ENCODE measurements at places on chromosomes 1 and 21.

DNA sequence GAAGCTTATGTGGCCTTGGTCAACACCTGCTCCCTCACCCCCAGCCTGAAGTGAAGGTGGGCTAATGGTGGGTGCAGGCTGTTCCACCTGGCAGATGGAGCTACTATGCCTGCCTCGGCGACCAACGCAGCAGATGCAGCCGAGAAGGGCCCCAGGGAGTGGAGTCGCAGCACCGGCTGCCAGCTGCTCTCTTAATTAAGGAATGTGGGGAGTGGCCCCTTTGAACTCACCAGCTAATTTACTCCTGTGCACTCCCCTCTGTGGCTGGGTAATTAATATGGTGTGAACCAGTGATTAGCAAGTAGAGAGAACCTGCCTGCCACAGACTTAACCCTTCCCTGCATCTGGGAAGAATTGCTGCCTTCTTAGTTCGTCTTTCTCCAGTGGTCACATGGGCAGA, 3.3 kb upstream of the SLAMF8 start:
- DNase-seq: no peak

- DNase-seq: no peak
Measured at GRCh38 chr1:109522026-109522425, 12.5 kb upstream of the AMIGO1 start.

DNA sequence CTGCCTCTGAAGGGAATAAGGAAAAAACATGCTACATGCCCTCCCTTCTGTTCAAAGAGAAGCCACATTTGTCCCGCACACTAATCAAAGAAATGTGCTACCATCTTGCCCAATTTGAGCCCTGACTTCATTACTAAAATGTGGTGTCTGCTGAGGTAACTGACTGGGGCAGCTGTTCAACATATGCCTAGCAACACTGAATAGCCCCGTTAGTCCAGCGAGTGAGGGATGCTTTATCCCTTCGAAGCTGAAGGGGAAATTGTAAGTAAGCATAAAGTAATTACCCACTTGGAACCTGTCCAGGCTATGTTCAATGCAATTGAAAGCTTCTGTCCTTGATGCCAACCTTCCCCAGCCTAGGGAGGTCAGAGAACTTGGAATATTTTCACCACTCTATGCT, 310.6 kb downstream of the SEC16B start:
- no peak for DNase-seq

- no peak for DNase-seq
Measured at GRCh38 chr1:77375541-77375940, 93.7 kb downstream of the AK5 start.

DNA sequence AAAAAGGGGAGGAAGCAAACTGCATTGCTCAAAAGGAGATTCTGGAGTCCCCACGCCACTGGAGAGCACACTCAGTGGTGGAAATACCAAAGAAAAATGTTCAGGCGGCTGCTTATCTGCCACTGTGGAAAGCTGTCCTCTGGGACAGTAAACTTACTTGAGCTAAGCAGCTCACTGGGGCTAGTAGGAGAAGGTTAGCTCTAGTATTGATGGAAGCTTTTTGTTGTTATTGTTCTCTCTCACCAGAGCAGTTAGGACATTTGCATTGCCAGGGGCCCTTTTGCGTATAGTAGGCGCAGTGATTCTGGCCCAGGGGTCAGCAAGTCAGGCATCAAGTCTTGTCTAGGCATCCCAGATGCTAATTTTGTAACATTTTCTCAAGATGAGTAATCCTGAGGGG, 15.6 kb downstream of the BACE2 start:
- no peak for DNase-seq

DNA sequence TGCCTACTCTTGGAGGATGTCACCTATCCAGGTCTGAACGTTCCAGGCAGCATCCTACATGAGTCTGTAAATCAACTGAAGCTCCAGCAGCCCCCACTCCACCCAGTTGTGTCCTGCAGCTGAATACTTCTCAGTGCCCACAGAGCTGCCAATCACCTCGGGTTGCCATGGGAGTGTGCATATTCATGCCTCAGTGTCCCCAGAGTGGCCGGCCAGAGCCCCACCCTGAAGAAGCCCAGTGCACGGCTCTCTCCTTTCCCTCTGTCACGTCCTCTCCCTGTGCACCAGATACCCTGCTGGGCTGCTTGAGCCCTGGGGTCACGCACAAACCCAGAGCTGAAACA, 16.1 kb upstream of the GSTM4 start:
- DNase-seq: no peak

GRCh38 chr1:117661027-117661426, 55.2 kb downstream of the TENT5C start:
- DNase-seq: no peak

- no peak for DNase-seq
Measured at GRCh38 chr1:224523676-224524075, 89.1 kb upstream of the WDR26 start.

DNA sequence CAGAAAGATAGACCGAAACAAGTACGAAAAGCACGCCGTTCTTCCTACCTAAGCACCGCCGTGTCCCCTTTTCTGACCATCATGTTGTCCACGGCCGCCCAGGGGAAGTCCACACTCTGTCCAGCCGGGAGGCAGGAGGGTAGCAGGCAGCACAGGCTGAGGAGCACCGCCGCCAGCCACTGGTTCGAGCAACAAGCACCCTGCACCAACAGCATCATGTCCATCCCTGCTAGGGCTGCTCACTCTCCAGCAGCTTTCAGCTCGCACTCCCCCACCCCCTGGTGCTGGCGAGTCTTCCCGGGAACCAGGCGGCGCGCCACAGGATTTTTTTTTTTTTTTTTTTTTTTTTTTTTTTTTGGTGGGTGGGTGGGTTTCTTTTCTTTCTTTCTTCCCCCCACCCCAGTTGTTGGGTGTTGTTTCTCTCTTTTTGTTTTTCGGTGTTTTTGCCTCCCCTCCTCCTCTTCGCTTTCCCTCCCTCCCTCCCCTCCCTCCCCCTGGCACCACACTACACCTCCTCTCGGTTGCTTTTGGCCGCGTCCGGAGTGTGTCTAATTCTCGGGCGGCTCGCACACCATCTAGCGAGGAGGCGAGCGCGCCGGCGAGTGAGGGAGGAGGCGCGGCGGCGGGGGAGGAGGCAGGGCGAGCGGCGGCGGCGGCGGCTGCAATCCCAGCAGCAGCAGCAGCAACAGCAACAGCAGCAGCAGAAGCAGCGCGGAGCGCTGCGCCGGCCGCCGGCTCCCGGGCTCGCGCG, at the start of gene NEGR1:
TSS of gene NEGR1 (minus strand) at position 269 of the 751 bp plus-strand sequence.
- DNase-seq: peak; percentile 71

GRCh38 chr1:23554481-23555269, 4.6 kb downstream of the ID3 start:
- DNase-seq: no peak

GRCh38 chr1:180235077-180235501, 5.0 kb downstream of the LHX4 start:
- DNase-seq: no peak

DNA sequence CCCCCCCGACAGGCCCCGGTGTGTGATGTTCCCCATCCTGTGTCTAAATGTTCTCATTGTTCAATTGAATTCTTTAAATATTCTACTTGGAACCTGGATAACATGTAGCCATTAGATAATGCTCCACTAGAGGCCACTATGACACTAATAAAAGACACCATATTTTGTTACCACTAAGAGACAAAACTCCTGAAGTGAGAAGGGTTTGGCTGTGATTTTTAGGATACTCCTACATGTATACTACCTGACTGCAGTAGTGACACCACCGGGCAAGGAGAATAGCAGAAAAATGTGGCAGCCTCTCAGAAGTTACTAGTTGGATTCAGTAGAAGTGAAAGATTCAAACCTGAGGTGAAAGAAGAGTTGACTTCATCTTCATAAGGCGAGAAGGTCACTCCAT, 36.0 kb downstream of the F5 start:
- no peak for DNase-seq

DNA sequence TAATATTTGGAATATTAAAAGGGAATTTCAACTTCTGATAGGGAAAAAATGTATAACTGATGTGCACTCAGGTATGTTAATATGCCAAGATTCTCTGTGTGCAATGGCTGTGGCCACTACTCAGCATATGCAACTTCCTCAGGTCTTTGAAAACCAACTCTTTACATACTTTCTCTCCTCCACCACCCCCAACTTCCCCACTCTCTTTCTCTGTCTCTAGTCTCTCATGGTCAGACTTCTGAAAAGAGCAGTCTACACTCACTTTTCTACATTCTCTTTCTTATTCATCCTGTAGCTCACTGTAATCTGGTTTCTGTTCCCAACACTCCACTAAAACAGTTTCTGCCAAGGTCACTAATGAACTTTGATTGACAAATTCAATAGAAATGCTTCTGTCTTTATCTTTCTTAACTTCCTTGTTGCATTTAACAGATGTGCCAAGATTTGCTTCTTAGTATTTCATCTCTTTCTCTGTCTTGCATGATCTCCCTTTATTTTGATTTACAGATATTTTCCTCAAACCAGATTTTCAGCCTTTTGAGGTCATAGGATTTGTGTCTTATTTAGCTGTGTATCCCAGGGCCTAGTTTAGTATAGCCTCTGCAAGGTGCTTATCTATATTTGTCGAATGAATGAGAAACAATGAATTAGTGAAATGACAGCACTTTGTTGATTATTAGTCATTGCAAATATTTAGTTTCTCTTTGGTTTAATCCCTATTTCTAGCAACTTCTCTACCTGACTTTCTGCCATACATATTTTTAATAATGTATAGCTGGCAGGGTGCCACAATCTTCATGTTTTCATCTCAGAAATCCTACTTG, 168.9 kb downstream of the LMO4 start:
- no peak for DNase-seq

DNA sequence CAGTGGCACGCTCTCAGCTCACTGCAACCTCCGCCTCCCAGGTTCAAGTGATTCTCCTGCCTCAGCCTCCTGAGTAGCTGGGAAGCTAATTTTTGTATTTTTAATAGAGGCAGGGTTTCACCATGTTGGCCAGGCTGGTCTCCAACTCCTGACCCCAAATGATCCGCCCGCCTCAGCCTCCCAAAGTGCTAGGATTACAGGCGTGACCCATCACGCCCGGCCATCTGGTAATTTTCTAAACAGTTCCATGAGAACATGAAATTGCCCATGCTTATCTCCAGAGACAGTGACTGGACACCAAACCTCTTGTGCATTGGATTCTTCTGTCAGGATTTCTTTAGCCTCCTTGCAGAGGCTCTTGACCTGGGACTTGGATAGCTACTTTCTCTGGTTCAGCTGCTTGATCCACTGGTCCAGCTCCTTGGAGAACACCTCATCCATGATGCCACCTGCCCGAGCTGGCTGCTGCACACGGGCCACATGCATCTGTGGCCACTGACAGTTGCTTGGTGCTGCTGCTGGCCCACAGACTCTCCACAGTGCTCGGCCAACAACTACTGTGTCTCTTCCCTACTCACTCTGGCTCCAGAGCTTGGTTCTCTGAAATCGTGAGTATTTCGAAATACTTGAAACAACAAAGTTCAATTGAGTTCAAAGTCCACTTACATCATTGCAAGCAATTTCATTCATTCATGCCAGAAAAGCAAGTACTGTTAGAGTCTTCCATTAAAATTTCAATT, 40.0 kb upstream of the CTPS1 start:
- DNase-seq: peak; percentile 48

GRCh38 chr1:226939438-226940028, 561 bp upstream of the COQ8A start:
- DNase-seq: no peak

- DNase-seq: no peak
Measured at GRCh38 chr1:153510984-153511410, 24.8 kb downstream of the S100A6 start.

DNA sequence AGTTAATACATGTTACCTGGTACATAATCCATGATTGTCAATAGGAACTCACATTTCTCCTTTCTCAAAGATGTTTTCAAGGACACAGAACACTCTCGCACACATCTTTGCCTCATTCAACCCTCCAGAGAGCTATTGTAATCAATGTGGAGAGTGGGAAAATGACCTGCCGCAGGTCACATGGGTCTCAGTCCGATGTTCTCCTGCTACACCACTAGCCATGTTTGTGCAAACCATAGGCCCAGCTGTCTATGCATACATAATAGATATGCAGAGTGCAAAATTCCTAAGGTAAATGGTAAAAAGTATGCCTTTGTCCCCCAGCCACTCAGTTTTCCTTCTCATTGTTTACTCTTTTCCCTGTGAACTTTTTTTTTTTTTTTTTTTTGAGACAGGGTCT, 89.2 kb downstream of the ADSS2 start:
- no peak for DNase-seq

DNA sequence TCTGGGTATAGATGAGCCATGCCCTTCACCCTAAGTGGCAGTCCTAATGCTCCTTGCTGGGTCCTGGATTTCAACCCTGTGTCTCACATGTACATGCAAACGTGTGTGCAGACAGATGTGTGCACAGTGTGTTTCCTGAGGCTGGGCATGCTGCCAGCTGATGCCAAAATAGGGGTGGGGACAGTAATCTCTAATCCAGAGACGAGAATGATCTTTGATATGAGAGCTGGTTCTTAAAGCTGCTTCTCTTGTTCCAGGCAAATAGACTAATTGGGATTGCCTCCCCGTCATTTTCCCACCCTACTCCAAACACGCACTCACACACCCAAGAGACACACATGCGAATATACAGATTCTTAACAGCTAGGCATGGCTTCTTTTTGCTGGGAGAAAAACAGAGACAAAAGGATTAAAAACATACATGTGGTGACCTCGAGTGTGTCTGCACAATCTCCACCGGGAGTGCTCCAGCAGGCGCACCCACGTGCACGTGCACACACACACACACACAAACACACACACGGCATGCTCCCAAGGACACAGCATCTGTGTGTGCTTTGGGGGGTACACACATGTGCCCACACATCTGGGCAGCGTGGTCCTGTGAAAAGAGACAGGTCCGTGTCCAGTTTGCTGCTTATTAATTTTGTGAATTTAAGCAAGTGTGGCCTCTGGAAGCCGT, 102.1 kb upstream of the ZBTB40 start:
- DNase-seq: no peak

DNA sequence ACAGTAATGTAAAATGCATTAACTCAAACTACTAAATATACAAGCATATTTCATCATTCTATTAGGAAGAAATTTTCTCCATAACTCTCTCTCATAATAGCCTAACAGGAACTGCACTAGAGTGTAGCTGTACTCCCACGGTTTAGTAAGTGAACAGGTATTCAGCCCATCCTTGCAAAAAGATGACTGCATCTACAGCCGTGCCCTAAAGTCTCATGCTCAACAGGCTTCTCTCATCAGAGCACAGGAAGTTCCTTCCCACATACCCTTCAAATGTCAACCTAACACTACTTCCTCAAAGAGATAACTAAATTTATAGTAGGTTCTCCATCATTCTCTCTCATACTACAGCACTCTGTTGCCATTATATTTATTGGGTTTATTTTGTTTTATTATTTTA, 251.6 kb downstream of the AKT3 start:
- peak; percentile 29 for DNase-seq

- DNase-seq: no peak
Measured at GRCh38 chr1:234213658-234214128, 159.6 kb upstream of the COA6 start.

GRCh38 chr21:46220275-46220810, 8.2 kb downstream of the LSS start:
- no peak for DNase-seq
